ENCODE measurements at places on chromosomes 2 and 18.

- DNase-seq = no peak
These were observed 83.3 kb downstream of the CACNB4 start for GRCh38 chr2:152015552-152015951.

GRCh38 chr2:73640511-73640911 is 1.7 kb downstream of the NAT8 start:
- DNase-seq = no peak

GRCh38 chr2:190214426-190215194 is 105.0 kb downstream of the HIBCH start:
- DNase-seq = no peak

DNA sequence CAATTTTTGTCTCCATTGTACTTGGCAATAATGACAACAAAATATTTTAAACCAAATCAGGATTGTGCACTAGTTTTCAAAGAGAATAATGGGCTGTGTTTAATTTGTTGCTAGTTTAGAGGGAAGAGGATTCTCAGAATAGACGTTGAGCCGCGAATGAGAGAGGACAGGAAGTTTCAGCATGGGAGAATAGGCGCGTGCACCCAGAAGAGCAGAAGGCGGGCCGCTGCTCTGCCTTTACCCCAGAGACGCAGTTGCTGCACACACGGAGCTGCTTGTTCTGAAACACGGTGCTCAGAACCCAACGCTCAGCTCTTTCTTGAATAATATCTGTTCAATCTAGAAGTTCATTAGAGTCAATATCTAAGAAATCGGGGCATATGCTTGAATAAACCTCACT is 223.4 kb downstream of the MYT1L start:
- no peak for DNase-seq

DNA sequence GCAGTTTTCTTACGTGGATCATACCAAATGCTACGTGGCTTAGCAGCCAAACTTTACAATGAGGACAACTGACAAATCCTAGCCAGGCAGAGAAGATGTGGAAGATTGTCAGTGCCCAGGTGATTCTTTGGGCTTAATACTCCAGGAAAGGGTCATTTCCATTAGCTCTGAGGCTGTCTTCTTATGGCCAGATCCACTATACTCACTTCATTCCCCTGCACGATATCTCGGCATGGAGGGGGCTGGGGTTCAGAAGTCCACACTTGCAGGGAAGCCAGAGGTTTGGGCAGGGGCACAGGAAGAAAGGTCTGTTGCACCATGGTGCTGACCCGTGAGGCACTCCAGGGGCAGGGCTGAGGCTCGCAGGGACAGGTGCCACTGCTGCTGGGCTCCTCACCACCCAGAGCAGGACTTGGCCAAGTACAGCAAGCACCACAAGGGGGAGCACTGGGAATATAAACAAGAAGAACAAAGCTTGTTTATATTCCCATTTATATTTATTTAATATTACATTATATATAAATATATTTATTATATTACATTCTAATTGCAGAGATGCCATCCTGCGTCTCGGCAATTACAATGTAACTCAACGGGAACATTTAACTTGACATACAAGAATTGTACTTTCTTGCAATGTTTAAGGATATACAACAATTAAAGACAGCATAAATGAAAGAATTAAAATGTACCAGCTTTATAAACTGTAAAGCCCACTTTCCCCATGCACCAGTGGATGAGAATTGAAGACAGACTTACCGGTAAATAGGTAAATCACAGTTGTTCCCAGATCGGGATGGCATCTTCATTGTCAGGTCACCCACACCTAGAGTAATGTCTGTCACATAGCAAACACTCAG is 27.2 kb downstream of the CLUL1 start:
- peak; percentile 12 for DNase-seq

DNA sequence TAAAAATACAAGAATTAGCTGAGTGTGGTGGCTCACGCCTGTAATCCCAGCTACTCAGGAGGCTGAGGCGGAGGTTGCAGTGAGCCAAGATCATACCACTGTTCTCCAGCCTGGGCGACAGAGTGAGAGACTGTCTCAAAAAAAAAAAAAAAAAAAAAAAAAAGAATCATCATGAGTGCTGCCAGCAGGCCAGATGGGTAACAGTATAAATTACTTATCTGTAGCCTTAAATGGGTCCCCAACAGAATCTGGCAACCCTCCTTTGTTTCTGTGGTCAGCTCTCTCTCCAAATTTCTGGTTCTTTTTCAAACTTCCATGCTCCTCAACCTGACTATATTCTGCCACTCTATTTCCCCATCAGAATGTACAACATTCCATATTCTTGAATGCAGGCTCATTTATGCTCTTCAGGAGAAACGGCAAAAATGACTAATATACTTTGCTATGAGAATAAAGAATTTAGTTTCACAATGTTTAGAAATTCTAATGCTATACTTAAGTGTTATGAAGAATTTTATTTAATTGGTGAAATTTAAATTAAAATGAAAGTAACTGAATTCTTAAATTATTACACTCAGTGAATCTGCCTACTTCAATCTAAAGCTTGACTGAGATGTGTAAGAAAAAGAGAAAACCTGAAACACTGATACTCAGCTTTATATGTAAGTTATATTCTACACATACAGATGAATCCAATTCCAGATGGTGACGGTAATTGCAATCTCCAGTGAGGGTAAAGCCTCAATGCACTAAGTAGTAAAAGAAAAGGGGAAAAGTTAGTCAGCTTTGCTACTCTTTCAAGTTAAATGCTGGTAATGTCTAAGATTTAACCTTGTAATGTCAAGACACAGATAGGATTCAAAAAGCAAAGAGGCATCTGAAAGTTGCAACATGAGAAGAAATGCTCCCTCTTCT is 24.8 kb downstream of the LPIN2 start:
- DNase-seq = no peak

DNA sequence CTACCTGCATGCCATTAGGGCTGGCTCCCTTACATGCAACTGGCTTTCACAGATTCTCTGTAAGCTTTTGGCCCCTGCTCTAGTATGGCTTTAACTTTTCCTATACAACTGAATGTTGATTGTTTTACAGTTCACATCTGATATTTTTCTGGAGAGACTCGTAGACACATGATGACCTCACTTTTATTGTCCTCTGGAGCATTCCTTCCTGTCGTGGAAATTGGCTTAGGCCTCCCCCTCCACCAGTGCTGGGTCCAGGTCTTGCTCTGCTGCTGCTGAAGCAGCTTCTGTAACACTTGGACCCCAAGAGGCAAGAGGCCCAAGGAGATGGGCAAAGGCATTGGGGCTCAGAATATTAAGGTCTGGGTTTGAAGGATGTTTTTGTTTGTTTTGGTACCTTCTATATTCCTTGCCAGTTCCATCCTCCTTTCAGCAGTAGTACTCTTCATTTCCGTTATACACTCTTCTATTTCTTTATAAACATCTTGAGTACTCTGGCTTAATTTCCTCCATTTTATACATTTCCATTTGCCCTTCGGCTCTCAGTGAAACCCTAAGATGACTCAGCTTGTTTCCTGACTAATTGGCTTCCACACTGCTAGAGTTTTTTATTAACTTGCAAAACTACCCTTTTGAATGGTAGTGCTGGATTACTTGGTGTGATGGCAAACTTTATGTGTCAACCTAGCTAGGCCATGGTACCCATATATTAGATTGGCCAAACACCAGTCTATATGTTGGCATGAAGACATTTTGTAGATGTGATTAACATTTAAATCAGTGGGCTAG is 219.8 kb downstream of the CDCA7 start:
- no peak for DNase-seq

DNA sequence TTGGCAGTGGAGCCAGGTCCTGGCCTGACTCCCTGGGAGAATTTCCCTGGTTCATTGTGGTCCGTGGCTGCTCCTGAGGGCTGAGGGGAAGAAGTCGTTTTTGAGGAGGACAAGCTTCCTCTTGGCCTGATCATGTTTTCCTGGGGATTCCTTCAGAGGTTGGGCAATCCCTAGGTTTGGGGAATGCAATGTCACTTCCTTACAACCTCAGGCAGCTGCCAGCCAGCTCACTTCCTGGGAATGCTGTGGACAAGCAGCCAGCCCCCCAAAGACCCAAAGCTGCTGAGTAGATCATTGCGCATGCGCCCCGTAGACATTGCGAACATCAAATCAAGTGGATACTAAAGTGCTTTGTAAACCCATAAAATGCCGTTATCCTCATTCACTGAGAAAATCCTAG is 7.7 kb upstream of the DNMT3A start:
- no peak for DNase-seq

- peak; percentile 8 for DNase-seq
These were observed at the start of gene CYRIA for GRCh38 chr2:16665748-16666448. TSS of gene CYRIA (minus strand) at chr2:16665834. CDS start at chr2:16588119, 77,715 bp downstream.

- no peak for DNase-seq
These were observed 96.7 kb upstream of the COPS8 start for GRCh38 chr2:236988690-236989624.

- DNase-seq = no peak
These were observed 676 bp upstream of the AGPS start for GRCh38 chr2:177391822-177392372.

GRCh38 chr2:96530474-96531357 is 5.8 kb upstream of the ARID5A start:
- DNase-seq = no peak

DNA sequence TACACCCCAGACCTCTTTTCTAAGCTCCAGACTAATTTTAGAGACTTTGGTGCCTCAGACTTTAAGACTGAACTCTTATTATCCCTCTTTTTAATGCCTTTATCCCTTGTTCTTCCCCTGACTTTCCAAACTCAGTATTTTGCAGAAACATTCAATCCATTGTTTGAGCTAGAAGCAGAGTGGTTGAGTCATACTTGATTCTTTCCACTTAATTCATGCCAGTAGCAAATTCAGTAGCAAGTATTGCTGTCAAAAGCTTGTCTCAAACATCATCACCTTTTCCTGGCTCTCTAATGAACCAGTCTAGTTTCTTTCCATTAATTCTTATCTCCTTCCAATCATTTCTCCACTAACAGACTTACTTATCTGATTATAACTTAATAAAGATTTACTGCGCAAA is 699.7 kb upstream of the ZNF804A start:
- no peak for DNase-seq

DNA sequence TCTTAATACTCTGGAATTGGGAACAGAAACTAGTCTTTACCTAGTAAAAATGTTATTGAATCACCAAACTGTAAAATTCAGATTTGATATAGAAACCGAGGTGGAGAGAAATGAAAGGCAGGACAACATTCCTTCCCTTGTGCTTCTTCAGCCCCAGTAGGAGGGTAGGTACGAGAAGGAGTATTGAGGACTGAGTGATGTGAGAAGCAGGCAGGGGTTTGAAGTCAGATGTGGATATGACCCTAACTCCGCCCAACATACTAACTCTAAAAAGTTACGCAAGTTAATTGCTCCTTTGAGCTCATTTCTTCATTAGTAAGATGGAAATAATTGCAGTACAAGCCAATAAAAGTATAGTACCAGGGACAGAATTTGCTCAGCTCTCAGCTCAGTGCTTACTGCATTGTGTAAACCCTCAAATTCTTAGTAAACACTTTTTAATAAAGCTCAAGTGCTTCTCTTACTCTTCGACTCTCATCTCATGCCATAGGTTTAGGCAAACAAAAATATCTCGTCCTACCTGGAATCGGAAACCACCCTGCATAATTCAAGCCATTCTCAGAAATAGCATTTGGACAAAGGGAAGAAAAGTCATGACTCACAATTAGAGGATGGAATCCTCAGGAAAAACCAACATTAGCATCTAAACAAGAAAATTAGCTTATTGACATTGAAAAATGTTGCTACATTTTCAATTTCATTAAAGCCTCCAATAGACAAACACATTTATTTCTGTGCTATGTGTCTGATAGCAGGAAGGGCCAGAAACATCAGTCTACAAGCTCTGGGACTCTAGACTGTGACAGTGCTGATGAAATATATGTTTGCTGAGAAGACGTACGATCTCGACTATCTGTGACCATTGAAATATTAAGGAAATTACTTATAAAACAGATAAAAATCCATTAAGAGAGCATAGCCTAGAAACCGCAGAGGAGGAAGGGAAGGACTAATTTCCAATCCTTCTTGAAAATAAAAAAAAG is 161.3 kb downstream of the HNMT start:
- no peak for DNase-seq

DNA sequence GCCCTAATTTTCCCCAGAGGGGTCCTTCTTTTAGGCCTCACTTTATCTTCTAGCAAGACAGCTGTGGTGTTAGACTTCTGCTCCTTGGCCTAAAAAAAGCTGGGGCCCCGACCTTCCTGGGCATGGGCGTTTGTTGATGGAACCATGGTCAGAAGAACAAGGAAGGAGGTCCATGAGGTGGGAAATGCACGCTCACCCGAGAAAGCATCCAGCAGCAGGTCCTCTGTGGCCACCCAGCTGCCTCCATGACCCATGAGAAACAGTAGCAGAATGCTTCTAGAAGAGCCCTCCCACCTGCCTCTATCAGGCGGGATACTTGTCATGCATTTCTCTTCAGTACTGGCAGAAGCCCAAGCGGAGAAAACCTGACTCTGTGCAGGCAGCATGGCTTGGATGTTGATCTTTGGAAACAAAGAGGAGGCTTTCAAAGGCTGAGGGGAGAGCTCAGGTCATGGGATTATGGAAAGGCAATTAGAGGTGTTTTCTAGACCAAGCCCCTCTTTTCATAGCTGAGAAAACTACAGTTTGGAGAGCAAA is 249.1 kb downstream of the FAM210A start:
- no peak for DNase-seq

Measured in activated T-helper 9 cell treated with anti-CD3 and anti-CD28 coated beads, Interleukin-2, amount 50 U/mL, for 16 hours (primary cell).